Renal cortex interstitium (tissue), 15 donors: ENCODE measurements at places on chromosomes 1 and 21. TPM values are rescaled to one million over a fixed set of nuclear protein-coding genes. Genes with fewer than 3 reads are reported as not detected.

- DNase-seq: no peak
Measured at GRCh38 chr1:14954210-14954609, 199.3 kb upstream of the TMEM51 start.

DNA sequence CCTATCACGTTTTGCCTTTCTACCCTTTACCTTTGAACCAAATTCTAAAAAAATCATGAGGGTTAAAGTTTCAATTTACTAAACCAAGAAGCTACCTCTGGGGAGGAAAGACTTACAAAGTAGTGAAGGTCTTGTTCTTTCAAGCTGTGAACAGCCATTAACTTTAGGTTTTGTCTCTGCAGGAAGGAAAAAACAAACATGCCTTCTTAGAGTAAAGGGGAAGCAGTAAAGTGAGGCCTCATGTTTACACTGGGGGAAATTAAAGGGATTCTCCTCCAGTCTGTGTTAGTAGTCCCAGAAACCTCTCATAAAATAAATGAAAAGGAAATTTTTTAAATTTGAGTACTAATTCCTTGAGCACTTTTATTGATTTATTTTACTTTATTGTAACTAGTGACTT lies 780.2 kb upstream of the ADGRL2 start:
- no peak for DNase-seq

DNA sequence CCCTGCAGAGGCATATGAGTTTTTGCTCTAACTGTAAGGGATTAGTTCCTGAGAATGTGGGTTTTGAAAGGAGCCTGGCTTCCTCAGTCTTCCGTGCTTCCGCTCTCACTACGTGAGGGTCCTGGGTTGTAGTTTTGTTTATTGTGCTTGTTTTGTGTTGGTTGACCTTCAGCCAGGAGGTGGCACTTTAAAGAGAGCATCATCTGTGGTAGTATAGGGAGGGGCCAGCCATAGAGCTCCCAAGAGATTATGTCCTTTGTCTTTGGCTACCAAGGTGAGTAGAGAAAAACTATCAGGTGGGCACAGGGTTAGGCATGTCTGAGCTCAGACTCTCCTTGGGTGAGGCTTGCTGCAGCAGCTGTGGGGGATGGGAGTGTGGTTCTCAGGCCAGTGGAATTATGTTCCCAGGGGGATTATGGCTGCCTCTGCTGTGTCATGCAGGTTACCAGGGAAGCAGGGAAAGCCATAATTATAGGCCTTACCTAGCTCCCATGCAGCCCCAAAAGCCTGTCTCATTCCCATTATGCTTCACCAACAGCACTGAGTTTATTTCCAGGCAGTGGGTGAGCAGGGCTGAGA lies 23.5 kb downstream of the CYP4B1 start:
- no peak for DNase-seq

DNA sequence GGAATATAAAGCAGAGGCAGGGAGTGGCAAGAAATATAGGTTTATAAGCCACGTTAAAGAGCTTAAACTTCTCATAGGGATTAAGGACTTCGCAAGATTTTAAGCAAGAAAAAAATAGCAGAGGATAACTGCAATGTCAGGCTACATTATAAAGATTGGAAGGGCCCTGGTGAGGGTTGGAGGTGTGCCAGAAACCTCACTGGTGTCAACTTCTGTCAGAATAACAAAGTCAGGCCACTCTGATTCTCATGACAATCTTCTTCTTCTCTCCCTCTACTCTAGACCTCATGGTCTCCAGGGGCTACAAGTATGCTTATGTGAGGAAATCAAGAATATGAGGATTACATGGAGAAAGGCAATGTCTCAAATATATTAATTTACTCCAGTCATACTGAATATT lies 32.6 kb upstream of the FMO2 start:
- no peak for DNase-seq

GRCh38 chr21:17798796-17799195 lies 20.4 kb downstream of the C21orf91 start:
- DNase-seq: no peak

NCF2 gene
- polyA plus RNA-seq: 3.2 TPM
